GOT3 (cell line): ENCODE measurements at places on chromosomes 5 and 9.

DNA sequence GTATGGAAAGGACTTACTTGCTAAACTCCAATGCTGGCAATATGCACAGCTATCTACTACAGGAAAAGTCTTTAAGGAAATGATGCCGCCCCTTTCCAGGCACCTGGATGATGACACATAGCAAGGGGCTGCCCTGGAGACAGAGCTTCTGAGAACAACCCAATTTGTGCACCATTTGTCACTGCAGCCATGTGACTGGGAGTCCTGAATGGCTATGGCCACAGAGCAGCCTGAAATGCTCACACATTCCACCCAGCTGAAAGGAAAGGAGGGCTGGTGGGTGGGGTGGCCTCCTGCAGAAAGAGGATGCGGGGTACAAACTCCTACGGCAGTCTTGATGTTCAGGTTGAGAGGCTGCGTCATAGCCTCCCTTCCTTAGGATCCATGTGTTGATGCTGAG lies 70.1 kb upstream of the FSTL4 start:
- no peak for DNase-seq

GRCh38 chr5:3077684-3078083 lies 326.2 kb upstream of the IRX2 start:
- DNase-seq = no peak

GRCh38 chr5:150671509-150672236 lies 10.6 kb downstream of the MYOZ3 start:
- DNase-seq = no peak

DNA sequence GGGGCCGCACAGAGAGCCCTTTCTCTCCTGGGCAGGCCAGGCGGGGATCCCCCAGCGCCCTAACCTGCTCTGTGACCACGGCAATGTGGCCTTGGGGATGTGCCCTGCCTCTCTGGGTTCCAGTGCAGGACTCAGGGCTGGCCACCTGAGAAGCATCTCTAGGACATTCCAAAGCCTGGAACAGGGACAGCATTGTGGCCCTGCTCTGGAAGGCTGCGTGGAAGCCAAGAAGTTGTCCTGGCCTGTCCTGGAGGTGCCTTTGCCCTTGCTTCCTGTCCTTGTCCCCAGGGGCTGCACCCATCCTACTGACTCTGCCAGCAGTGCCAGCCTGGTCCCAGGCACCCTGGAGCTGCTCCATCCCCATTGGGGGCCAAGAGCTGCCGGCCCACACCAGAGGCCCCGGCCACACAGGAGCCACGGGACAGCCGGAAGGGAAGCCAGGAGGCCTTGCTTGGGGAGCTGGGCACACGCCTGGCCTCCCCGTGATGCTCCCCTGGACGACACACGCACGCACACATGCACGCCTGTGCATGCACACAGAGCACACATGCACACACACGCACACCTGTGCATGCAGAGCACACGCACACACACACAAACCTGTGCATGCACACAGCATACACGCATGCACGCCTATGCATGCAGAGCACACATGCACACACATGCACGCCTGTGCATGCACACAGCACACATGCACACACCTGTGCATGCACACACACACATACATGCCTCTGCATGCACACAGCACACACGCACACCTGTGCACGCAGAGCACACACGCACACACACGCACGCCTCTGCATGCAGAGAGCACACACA lies 20.1 kb upstream of the CAMSAP1 start:
- no peak for DNase-seq

DNA sequence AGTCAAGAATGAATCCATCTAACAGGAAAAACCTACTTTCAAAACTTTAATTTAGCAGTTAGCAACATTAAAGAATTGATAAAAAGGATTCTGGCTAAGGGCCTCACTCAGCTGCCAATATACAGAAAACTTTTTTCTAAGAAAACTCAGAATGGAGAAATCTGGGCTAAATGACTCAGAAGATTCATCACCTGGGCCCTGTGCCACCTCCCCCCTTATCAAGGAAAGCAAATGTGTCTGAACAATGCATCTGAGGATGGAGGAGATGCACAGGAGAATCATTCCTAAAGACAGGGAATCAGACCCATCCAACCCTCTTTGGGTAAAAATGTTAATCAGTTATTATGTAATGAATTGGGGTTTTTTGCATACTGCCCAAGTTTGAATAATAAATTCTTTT lies 592.0 kb upstream of the DMAC1 start:
- no peak for DNase-seq

DNA sequence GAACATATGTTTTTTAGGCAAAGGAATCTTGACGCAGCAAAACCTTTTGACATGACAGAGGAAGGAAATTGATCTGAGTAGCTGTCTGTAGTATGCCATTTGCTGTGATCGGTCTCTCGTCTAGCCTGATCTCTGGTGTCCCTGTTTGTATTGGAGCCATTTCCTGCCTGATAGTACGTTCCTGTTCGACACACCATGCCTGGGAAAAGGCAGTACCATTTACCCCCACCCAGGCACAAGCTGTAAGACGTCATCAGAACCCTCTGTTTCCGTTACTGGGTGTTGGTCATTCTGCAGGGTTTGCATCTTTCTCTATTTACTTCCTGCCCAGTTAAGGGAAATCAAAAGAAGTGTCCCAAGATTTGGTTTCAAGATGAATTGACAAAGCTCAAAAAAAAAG lies 129.7 kb downstream of the CEMIP2 start:
- no peak for DNase-seq

DNA sequence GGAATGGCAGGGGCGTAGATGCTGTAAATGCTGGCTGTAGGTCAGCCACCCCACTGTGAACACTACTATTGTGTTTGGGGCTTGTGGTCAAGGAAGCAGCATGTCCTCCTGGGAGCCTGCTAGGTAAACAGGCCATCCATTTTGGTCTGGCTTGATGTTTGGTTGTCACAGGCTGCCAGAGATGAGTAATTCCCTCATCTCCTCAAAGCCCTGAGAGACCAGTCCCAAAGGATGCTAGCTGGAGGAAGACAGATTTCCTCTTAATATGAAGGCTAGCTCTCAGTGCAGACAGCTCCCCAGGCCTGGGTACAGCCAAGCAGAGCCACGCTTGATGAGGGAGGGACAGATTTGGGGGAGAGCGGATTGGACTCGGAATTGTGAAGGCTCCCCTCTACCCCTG lies 72.5 kb upstream of the MAP1B start:
- DNase-seq = no peak

DNA sequence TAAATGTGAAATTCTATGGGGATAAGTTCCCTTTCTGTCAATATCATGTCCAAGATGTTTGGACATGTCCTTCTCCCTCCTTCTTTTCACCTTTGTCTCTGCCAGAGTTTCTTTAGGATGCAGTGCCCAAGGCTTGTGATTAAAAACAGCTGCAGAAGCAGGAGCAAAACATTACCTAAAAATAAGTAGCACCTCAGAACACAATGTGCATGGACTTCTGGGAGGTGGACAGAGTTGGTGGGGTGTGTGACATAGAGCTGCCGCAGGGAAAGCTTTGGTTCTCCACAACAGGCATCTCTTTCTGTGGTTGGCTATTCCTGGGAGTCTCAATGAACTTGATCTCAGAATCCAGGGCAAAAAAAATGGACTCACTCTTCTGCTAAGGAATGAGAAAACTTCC lies 97.0 kb downstream of the SEC61B start:
- no peak for DNase-seq

GRCh38 chr9:71587576-71588362 lies 180.5 kb downstream of the CEMIP2 start:
- DNase-seq = no peak

DNA sequence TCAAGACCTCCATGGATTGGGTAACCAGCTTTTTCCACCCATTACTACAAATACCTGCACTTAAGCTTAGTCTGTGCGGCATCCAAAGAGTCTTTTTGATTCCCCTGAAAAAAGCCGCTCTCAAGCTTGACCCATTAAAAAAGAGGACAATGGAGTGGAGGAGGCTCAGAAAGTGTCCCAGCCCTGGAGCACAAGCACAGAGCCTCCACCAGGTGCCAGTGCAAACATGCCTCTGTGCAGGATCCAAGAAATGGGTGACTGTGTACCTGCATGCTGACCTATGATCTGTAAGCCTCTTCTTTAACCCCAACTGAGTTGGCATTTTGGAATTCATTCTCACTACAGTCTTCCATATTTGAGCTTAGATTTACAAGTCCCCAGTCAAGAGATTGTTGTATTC lies 168.3 kb upstream of the TLE4 start:
- DNase-seq = no peak

DNA sequence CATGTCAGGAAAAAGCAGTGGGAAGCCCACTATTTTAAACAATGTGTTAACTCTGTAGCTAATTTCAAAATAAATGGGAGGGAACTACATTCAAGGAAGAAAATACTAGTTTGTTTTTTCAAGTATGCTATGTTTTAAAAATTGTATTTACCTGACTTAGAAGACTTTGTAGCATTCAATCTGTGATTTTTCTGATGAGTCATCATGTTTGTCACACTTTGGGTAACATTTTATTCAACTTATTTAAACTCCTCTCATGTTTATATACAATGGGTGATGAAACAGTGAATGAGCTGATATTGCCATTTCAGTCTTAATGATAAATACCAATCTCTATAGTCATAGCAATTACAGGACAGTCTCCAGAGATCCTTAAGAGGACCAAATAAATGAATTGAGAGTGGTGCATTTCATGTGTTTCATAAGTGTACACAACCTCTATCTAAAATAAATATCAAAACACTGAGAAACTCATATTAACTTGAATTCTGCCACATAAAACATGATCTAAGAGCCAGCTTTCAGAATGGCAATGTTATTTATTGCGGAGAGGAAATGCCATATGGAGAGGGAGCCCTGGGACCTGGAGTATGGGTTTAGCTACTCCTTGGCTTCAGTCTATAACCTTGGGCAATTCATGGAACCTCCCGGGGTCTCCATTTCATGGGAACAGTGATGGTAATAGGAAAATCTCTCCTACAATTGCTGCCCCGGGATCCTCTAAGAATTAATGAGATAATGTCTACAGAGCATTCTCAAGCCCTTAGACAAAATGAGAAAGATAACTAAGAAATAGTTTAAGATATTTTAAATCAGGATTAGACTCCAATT lies 913.9 kb downstream of the TLE4 start:
- DNase-seq = no peak
